Mesothelial cell of epicardium (in vitro differentiated cells): ENCODE measurements at places on chromosomes 4 and X.

GRCh38 chrX:123600181-123600580 is 132.7 kb downstream of the THOC2 start:
- no peak for DNase-seq

DNA sequence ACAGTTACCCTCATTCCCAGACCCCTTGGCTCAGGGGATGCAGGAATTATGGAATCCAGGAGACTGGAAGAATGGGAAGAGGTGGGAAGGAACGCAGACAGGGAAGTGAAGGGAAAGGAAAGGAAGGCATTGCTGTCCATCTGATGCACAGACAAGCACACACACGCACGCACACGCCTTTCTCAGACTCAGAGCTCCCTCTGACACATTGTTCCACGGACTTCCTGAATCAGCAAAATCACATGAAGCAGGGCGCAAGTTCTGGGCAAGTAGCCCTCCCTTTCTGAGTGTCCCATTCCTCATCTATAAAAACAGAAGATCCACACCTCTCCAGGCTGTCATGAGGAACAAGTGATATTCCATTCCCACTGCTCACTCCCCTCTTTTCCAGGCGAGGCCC is 13.2 kb downstream of the IQSEC2 start:
- DNase-seq, result no peak

DNA sequence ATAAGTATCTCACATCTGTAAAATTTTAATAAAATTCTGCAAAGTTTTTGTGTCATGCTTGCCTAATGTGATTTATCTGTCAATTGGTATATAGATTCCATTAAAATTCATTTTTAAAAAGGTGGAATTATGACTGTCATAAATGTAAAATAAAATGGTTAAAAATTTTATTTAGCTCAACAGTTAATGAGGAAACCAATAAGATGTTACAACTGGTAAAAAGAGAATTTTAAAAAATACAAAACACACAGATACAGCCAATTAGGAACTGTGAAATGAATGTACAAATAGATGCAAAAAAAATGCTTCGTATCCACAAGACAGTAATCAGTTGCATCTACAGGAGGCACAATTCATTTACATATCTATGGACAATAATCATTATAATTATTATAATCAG is 297.6 kb downstream of the IL1RAPL1 start:
- no peak for DNase-seq

DNA sequence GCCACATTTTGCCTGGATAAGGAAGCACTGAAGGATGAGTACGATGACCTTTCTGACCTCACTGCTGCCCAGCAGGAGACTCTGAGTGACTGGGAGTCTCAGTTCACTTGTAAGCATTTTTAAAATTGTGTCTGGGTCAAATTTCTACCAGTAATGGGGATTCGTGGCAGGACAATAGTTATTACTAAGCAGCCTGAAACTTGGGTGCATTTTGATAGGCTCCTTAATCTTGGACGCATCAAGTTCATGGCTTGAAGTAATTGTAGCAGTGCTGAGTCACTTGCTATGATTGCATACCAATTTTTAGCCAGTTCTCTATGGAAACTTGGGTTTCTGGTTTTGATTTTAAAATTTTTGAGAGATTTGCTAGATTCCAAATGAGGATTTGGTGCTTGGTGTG is 4.3 kb downstream of the PGRMC1 start:
- DNase-seq, result no peak

- no peak for DNase-seq
Measured at GRCh38 chr4:46994007-46994405, 625 bp upstream of the GABRA4 start.

DNA sequence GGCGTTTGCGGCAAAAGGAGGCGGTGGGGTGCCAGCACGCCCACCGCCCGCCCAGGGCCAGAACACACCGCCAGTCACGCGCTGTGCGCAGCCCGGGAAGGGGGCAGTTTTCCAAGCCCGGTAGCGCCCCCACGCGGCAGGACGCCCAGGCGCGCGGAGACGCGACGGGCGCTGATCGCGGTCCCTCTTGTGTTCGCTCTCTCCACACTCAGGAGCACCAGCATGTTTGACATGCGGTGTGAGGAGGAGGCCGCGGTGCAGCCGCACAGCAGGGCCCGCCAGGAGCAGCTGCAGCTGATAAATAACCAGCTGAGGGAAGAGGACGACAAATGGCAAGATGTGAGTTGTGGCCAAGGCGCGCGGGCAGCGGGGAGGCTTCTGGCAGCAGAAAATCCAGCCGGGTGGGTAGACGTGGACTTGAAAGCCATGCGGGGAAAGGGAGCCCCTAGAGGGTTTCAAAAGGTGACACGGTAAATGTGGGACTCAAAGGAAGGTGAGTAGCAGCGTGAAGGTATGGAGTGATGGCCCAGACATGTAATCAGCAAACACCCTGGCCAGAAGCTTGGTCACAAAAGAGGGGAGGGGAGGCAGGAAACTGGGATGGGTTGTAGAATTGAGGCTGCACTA is 104.1 kb downstream of the PHOX2B start:
- DNase-seq, result peak; percentile 79

DNA sequence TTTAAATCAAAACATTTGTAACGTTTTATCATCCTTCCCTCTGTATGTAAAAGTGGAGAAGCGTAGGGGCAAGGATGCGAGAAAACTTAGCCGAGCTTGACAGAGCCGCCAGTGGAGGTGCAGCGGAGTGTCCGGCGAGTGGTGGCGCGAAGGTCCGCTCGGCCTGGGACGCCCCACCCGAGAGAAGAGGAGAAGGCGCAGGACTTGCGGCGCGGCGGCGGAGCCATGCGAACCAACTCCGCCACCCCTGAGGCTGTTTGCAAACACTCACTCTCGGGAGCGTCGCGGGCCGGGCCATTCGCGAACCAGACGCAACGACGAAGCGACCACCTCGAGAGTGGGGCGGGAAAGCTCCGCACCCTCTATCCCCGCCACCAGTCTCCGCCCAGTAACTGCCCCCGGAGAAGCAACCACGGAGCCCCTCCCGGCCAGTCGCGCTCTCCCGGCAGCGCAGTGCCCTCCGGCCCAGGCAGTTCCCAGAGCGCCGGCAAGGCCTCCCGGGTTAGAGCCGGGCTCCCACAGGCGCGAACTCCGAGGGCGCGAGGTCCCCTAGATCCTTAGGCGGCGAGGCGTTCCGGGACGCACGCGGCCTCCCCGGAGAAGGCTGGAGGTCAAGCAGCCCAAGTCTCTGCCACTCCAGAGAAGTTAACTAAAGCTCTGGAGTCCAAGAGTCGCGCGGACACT is 2.3 kb upstream of the MAB21L2 start:
- DNase-seq, result no peak

GRCh38 chrX:42952621-42953020 is 174.7 kb upstream of the PPP1R2C start:
- DNase-seq, result no peak

GRCh38 chr4:89928838-89929237 is 34.2 kb downstream of the MMRN1 start:
- DNase-seq, result no peak

GRCh38 chr4:6680372-6681034 is 13.2 kb upstream of the S100P start:
- DNase-seq, result no peak

DNA sequence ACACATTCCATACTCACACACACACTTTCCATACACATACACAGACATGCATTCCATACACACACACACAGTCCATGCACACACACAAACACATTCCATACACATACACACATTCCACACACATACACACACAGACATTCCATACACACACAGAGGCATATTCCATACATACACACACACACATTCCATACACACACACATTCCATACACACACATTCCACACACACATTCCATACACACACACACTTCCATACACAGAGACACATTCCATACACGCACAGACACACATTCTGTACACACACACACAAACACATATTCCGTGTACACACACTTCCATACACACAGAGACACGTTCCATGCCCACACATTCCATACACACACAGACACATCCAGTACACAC is 14.8 kb downstream of the LINC00632 start:
- DNase-seq, result no peak

- no peak for DNase-seq
Measured at GRCh38 chr4:51842167-51842553, 793 bp upstream of the DCUN1D4 start.

DNA sequence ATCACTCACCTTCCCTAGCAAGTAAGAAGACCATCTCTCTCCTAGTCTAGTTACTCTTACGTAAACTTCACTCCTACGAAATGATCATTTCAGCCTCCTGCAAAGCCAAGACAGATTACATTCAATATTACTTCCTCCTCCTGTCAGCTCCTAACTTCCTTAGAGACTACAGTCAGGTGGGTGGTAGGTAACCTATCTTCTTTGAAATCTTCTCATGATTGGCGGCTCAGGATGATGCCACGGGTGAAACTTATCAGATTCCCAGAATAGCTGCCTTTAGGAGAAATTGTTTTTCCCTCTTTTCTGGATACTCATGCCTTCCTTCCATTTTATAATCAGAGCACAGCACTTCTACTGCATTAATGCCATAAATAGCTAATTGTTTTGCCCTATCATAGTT is 744.8 kb upstream of the HS3ST1 start:
- DNase-seq, result no peak

DNA sequence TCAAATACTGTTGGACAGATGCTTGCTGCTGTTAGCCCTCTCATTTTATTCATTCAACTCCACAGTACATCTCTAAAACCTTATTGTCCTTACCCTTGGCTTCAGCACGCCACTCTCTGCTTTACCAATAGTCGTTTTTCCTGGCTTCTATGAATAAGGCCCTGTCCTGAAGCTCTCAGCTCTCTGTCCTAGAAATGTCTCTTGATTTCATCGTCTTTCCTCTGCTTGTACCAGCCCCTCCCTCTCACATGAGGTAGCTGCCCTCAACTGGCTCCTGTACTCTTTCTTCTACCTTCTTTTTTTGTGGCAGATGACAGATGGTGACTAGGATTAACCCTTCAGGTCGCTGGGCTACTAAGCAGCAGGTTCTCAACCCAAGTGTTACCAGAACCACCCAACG is 11.4 kb downstream of the ADGRA3 start:
- no peak for DNase-seq

DNA sequence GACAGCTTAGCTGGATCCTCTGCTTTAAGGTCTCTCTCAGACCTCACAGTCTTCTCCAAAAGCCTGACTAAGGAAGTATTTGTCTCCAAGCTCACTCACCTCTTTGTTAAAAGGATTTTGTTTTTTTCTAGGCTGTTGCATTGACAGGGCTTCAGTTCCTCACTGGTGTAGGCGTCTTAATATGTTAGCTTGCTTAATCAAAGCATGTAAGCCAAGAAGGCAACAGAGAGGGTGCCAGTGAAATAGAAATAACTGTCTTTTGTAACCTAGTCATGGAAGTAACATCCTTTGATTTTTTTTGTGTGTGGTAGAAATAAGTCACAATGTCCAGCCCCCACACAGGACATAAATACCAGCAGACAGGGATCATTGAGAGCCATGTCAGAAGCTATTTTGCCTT is 58.8 kb downstream of the FIP1L1 start:
- DNase-seq, result no peak

- no peak for DNase-seq
Measured at GRCh38 chr4:145451895-145452294, 29.8 kb upstream of the SMAD1 start.

GRCh38 chr4:56731857-56732256 is 50.8 kb upstream of the HOPX start:
- DNase-seq, result no peak

DNA sequence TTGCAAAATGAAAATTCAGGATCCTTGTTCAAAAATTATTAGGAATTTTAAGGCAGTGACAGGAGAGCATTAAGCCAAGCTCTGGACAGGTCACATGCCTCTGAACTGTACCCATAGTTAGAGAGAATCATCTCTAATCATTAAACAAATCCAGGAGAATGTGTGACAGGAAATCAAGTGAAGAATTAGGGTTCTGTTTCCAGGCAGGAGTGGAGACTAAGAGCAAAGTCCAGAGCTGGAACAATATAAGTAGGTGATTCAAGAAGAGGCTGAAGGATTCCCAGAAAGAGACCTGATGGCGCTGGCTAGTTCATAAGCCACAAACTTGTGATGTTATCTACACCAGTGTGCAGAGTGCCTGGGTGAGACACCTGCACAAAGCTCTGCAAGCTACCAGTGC is 104.6 kb upstream of the PRKG2 start:
- no peak for DNase-seq

DNA sequence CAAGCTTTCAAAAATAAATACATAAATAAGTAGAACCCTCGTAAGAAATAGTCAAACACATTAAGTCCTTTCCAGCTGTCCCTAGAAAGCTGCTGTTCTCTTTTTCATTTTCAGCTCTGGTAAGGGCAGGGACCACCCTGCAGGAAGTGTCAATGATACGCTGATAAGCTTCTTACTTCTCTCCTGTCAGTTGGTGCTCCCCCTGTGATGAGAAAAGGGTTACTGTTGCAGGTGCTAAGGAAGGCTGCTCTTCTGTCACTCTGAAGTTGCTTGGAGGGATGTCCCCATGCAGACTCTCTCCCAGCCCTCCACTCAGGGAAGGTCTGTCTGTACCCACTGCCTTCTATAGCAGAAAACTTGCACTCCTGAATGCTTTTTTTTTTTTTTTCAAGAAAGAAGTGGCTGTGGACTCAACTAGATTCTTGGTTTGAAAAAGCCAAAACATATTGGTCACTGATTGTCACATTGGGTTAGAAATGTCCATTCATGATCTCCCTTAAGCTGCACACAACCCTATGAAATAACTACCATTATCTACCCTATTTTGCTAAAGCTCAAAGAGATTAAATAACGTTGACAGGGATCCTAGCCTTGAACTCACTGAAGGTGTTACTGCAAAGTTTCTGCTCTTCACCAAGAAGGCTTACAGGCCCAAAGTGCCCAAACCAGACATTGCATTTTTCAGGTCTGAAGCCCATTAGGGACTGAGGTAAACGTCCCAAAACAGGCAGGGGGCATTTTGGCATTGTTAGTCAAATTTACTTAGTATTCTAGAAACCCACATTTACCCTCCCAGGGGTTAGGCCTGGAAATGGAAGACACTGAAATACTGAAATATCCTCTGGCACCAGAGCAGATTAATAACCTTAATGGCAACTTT is 1.2 kb downstream of the CXCL3 start:
- DNase-seq, result no peak

DNA sequence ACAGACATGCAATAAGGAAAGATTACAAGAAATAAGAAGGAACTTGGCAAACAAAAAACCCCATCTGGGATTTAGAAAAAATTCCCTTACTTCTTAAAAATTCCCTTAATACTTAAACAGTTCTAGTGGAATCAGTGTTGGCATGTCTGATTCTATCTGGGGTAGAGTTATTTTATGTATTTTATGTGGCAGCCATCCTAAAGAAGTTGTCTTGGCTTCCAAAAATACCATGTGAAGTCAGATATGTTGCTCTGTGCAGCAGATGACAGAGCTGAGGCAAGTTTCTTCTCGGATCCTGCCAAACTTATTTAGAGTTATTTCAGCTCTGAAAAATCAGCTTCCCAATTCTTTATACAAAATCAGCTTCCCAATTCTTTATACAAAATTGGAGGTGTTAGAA is 14.7 kb downstream of the YY2 start:
- no peak for DNase-seq
